HAP-1 (cell line): ENCODE measurements at places on chromosomes 2 and 18.

- no peak for DNase-seq
Measured at GRCh38 chr18:77461062-77461688, 211.5 kb downstream of the GALR1 start.

- no peak for DNase-seq
Measured at GRCh38 chr2:36163520-36164254, 191.9 kb upstream of the CRIM1 start.

DNA sequence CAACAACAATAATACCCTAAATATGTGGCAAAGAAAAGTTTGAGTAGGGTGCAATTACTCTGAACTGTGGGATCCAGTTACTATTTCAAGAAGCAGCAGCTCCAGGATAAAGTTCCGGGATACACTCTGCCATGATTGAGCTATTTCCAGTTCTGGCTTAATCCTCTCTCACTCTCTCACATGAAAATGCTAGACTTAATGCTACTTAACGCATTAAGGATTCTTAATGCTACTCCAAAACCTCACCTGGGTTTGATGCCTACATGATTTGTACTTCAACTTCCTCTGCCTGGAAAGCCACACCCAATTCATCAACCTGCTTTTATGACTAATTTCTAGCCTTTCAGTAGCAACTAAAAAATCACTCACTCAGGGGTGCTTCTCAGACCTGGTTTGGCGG, 151.1 kb upstream of the HNMT start:
- DNase-seq: no peak

DNA sequence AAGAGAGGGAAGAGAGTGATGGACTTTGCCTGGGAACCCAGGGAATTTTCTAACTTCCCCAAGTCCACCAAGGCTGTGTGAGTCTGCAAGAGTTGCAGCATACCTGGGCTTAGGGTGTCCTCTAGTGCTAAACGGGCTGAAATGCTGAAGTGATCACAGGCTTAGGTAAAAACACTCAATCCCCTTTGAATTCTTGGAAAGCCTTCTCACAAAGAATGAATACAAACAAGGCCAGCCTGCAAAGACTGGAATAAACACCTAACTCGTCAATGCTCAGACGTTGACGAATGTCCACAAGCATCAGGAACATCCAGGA, 30.0 kb upstream of the BMP10 start:
- no peak for DNase-seq

DNA sequence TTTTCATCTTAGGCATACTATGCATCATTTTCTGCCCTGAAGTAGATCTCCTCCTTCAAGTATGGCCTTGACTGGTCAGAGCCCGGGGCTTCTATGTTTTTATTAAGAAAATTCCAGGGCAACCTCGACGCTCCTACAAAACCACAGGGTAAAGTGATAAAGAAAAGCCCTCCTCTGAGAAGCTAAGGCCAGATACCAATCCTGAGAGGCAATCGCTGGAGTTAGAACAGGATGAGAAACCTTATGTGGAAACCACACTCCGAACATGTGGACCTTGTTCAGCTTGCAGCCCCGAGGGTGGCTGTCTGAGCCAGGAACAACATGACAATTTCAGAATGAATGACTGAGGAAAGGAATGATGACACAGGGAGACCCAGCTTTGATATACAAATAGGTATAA, 35.6 kb downstream of the RMC1 start:
- DNase-seq: no peak

DNA sequence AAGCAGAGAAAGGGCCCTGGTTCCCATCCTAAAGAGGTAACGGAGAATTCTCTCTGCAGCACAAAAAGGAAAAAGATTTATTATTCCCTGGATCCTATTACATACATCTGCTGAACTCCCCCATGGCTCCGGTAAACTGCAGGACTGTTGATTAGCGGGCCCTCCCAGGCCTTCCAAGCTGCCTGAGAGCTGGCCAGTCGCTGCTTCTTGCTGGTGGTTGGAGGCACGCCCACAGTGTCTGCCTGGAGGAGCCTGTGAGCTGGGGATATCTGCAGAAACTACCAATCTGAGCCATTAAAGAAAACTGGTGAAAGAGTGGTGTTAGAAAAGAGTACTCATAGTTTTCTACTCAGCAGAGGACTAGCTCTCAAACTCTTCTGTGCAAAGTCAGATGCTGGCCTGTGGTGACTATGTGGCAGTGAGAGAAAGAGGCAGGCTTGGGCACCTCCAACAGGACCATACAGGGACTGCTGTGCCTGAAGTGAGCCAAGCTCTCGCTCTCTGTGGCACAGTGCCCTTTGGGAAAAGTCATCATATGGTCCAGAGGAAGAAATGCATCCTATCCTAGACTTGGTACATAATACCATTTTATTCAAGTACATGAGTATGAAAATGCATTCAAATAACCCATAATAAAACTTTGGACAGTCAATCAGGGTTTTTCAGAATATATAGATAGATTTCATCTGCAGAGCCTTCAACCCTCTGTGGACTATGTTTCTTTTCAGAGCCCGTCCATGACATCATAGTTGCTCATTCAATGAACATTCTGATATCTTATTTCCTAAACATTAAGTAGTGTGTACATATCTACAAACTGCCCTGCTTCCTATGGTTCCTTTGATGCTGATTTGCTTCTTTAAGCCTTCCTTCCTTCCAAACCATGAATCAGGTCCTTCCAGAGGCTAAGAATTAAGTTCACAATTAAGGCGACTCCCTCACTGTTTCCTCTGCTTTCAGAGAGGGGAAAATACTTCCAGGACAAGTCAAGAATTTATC, 242.0 kb upstream of the LYPD1 start:
- DNase-seq: no peak
